Stimulated activated CD4-positive, alpha-beta T cell treated with anti-CD3 and anti-CD28 coated beads, Interleukin-1b, Interleukin-23, amount 100 ng/mL, for 1 hour (primary cell): ENCODE measurements at places on chromosomes 6 and 20.

GRCh38 chr20:33053291-33054106 lies at the start of gene BPIFB3:
Gene BPIFB3 (plus strand): TSS chr20:33053903. CDS start chr20:33055436, 1,533 bp downstream.
- no peak for DNase-seq

- no peak for DNase-seq
Observed at GRCh38 chr6:140576004-140576555, 1201.6 kb upstream of the CITED2 start.

DNA sequence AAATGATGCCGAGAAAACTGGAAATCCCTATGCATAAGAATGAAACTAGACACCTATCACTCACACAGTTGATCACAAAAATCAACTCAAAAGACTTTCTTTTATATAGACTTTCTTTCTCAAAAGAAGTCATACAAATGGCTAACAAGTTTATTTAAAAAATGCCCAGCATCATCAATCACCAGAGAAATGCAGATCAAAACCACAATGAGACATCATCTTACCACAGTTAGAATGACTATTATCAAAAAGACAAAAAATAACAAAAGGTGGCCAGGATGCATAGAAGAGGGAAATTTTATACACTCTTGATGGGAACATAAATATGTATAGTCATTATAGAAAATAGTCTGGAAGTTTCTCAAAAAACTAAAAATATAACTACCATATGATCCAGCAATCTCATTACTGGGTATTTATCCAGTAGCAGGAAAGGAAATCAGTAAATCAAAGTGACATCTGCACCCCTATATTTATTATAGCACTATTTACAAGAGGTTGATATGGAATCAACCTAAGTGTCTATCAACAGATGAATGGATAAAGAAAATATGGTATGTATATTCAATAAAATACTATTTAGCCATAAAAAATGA lies 3.4 kb upstream of the RNF217 start:
- DNase-seq, result no peak

DNA sequence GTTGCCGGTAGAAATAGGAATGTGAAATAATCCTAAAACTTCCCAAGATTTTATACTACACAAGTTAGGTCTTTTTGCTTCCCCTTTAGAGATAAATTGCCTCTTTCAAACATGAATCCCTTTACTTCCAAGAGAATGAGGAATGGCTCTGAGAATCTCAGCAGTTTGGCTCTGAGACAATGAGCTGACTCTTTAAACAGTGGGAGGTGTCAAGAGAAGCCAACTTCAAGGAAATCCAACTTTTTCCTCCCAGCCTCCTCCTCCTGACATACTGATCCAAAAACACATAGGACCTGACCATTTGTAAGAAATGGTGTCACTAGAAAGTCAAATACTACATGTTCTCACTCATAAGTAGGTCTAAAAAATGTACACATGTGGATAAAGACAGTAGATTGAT lies 154.2 kb downstream of the ALDH8A1 start:
- no peak for DNase-seq

GRCh38 chr6:43613721-43614395 lies 15.2 kb downstream of the GTPBP2 start:
- DNase-seq, result no peak

DNA sequence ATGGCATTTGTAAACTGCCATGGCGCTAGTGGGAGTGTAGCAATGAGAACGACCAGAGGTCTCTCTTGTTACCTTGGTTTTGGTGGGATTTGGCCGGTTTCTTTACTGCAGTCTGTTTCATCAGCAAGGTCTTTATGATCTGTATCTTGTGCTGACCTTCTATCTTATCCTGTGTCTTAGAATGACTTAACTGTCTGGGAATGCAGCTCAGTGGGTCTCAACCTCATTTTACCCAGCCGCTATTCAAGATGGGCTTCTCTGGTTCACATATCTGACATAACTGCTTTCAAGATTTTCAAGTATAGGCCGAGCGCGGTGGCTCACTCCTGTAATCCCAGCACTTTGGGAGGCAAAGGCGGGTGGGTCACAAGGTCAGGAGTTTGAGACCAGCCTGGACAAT lies 1.9 kb upstream of the SFT2D1 start:
- DNase-seq, result no peak

DNA sequence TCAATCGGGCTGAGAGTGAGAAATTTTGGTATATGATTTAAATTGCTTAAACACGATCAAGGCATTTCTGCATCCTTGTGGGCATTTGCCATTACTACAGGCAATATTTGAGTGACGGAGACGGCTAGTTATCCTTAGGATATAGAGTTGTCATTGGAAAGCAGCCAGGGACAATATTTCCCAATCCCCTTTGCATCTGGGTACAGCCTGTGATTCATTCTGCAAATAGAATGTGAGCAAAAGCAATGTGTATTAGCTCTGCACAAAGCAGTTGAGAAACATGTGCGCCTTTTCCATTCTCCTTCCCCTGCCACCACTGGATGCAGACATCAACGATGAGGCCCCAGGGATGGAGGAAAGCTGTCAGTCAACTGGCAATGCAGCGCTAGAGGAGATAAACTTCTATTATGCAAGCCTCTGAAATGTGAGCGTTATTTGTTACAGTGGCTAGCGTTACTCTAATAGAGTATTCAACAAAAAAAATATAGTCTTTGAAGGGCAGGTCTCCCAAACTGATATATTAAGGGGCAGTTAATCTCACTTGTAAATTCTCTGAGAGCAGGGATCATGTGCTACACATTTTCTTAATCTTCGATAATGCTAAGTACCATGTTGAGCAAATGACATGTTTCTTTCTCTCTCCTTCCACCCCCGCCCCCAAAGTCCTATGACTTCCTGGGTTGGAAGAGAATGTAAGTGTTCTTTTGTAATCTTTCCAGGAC lies 37.1 kb upstream of the NCOA3 start:
- DNase-seq, result no peak

DNA sequence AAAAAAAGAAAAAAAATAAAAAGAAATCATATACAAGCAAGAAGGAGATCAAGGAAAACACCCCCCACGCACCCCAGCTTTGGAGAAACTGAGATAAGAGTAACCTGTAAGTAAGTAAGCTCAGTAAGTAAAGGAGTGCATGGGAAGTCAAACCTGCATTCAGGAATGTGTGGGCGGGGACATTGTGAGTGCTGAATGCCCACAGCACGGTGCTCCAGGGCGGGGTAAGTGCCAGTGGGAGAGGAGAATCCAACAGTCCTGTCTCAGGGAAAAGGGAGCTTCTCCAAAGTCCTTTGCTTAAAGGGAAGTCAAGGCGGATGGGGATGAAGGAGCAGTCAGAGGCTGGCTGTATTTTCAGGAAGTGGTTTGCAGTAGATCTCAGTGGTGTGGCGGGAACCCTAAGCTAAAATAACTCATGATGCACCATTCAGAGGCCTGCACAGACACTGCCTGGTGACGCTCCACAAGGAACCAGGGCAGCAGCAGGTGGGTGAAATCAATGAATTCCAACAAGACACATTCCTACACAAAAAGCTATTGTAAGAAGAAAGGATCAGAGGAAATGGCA lies 368.0 kb downstream of the QKI start:
- no peak for DNase-seq

DNA sequence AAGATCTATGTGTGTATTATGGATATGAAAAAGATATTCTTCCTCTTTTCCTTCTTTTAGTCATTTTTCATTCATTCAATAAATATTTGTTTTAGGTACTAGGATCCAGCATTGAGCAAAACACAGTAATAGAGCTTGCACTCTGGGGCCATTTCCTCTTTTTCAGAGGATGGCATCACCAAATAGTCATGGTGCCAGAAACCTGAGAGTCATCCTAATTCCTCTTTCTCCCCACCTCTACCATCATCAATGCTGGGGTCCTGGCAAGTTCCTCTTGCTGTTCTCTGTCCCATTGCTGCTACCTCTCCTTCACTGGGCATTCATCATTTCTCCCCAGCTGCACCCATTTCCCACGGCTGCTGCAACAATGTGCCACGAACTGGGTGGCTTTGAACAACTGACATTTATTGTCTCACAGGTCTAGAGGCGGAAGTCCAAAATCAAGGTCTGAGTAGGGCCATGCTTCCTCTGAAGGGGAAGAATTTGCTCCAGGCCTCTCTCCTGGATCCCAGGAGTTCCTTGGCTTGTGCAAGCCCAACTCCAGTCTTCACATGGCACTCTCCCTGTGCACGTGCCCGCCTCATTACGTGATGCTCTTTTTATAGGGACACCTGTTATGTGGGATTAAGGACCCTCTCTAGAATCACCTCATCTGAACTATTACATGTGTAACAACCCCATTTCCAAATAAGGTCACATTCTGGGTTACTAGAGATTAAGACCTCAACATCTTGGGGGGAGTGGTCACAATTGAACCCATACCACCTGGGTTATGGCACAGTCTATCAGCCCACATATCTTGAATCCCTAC lies 9.5 kb upstream of the IGF2R start:
- no peak for DNase-seq

DNA sequence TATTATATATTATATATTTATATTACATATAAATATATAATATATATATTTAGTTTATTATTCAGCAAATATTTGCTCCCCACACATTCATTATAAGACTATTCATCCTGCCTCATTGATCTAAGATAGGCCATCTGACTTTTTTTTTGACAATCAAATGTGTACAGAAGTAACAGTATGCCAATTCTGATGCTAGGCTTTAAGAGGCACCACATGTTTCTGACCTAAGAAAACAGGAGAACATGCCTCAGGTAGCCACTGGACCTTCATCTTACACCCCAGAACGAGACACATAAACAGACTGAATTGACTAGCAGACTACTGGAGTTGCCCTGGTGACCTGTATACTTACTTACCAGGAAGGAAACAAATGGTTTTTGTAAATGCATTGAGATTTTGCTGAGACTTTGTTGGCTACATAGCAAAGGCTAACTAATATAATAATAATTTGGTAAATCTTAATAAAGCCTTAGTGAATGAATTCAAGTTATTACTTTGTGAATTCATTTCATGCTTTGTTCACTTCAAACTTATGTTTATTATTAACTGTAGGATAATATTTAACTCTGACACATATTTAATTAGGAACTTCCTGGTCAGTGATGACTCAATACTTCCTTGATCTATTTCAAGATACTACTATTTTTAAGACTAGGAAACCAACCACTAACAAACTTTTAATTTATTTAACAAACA lies 13.4 kb upstream of the MYO6 start:
- DNase-seq, result no peak

DNA sequence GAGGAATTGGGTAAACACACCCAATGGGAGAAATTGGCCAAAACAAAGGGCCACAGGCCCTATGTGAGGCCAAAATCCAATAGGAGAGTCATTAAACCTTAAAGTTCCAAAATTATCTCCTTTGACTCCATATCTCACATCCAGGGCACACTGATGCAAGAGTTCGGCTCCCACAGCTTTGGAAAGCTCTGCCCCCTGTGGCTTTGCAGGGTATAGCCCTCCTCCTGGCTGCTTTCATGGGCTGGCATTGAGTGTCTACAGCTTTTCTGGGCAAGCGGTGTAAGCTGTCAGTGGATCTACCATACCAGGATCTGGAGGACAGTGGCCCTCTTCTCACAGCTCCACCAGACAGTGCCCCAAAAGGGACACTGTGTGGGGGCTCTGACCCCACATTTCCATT lies 160.5 kb downstream of the ADGRG6 start:
- no peak for DNase-seq

GRCh38 chr6:156345700-156346099 lies 431.5 kb upstream of the ARID1B start:
- DNase-seq, result no peak

- DNase-seq, result no peak
Observed at GRCh38 chr20:53859684-53860083, 210.7 kb downstream of the BCAS1 start.
